Stimulated activated CD4-positive, alpha-beta T cell treated with anti-CD3 and anti-CD28 coated beads, Interleukin-1b, Interleukin-23, amount 100 ng/mL, for 48 hours (primary cell): ENCODE measurements at places on chromosomes 1 and 21.

DNA sequence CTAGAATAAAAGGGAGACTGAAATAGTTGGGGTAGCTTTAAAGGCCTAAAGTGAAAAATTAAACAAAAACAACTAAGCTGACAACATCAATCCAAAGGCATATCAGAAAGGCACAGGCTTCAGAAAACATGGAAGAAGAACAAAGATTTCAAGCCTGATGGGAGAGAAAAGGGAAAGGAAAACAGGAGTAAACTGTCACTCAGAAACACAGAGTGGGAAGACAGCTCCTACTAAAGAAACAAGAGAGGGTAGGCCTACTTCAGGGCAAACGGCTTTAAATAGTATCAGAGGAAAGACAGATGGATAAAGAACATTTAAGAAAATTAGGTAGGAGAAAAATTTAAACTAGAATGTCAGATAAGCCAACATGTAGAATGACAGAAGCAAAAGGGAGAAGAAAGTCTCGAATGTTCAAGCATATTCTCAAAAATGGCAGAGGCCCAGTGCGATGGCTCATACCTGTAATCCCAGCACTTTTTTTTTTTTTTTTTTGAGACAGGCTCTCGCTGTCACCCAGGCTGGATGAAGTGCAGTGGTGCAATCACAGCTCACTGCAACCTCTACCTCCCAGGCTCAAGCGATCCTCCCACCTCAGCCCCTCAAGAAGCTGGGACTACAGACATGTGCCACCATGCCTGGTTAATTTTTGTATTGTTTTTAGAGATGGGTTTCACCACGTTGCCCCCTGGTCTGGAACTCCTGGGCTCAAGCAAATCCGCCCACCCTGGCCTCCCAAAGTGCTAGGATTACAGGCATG lies 7.6 kb downstream of the EGLN1 start:
- no peak for DNase-seq

DNA sequence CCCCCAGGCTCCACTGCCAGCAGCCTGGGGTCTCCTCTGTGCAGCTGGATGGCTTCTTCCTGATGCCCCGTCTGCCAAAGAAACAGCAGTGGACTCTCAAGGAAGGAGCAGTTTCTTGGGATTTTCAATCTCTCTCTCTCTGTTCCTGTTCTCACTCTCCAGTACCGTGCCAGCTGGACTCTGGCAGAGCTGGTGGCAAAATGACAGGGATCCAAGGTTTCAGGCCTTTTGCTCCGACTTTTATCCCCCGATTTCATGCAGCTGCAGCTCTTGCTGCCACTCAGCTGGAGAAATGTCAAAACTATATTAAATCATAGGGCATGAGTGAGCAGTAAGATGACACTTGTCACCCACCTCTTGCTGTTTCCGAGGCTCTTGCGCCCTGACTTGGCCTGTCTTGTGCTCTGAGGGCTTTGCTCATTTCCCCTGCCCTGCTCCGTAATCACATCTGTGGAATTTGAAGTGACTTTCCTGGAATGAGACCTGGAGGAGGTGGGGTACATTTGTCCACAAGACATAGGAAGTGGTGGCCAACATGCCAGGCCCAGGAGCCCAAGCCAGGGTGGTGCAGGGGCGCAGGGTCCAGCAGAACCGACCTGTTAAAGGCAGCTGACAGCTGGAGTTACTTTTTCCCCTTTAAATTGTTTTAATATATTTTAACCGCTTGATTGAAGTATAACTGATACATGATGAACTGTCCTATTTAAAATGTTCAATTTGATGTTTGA lies 576.2 kb downstream of the PTPRU start:
- no peak for DNase-seq

- no peak for DNase-seq
Observed at GRCh38 chr1:170460414-170461155, 71.4 kb upstream of the GORAB start.

DNA sequence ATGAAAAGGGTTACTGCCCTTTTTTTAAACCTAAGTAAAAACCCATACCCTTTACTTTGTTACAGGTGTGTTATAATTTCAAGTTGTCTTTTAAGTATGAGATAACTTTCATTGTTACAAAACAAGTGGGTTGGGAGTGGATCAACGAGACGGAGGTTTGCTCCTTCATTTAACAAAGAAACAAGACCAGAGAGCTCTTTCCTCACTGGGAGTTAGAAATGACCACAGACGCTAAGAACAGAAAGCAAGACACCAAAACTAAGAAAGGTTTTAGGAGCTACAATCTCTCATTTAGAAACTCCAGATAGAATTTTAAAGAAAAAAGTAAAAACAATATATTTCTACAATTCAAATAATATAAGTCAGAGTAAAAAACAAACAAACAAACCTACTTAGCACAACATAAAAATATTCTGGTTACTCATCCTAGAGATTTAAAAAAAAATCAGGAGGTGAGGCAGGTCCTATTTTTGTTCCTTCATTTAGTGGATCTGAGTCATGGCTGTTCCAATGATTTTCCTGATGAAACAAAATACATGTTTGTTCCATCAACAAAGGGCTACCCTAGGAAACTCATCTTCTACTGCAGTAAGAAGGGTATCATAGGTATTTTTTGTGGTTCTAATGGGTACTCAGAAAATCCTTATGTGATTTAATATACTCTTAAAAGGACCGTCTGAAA lies 33.0 kb downstream of the APP start:
- DNase-seq: no peak

GRCh38 chr1:78797108-78797781 lies 147.6 kb downstream of the IFI44 start:
- DNase-seq: no peak

- peak; percentile 28 for DNase-seq
Observed at GRCh38 chr21:34886240-34887104, 162.6 kb downstream of the RUNX1 start.
